ENCODE measurements at places on chromosomes 2 and 18. TPM values are rescaled to one million over a fixed set of nuclear protein-coding genes. Genes with fewer than 3 reads are reported as not detected.

MEMO1 gene
- total RNA-seq = 43.5 TPM

DNA sequence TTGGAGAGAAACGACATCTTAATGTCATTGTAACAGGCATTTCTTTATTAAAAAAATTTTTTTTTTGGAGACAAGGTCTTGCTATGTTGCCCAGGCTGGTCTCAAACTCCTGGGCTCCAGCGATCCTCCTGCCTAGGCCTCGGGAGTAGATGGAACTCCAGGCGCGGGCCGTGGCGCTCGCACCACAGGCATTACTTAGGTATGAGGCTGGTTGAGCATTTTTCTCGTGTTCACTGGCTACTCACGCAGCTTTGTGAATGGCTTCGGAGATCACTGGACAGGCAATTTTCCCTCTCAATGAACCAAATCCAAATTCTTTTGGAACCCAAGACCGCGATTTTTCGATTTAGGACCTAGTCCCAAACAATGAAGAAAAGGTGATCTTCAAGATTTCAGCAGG, 795 bp upstream of the TCF7L1 start:
- DNase-seq = no peak

DNA sequence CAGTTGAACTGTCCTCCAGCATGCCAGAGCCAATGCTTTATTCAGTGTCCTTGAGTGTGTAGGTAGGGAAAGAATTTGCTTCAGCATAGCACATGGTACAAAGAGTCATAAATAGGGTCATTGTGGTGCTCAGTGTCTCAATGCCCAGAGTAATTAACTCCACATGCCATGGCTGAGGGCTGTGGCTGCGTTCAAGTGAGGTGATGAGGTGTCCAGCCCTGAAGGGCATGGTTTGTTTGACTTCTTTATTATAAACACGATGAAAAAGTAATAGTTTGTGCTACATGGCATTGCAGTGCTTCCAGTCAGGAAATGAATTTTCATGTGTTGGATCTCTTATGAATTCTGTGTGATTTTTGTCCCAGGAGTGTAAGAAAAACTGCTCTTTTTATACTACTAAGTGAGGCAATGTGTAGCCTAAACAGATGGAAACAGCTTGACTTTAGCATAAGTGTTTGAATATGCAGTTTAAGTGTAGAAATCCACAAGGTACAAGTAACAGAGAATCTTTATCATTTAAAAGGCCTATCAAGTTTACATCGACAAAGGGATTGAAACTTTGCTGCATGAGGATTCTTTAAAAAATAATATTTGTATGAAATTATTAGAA, 507.9 kb upstream of the CDH2 start:
- DNase-seq = no peak

DNA sequence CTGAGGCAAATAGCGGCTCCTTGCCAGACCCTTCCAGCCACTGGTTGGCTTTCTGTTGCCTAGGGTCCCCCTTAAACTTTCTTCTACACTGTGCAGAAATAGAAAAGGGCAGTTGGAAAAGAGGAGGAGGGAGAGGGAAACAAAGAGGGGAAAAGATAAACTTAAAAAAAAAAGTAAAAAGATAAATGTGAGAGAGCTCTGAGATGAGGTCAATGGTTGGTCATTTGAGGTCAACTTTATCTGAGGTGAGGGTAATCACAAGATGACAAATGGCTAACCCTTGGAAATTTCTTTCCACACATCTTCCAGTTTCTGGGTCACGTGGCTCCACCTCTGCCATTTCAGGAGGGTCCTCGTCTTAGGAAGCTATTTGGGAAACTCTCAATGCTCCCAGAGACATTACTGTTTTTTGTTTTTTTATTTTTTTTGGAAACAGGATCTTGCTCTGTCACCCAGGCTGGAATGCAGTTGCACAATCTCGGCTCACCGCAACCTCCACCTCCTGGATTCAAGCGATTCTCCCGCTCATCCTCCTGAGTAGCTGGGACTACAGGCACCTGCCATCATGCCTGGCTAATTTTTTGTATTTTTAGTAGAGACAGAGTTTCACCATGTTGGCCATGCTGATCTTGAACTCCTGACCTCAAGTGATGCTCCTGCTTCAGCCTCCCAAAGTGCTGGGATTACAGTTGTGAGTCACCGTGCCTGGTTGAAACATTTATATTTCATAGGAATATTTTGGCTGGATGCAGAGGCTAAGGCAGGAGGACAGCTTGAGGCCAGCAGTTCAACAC, 199.9 kb downstream of the TGIF1 start:
- no peak for DNase-seq

GRCh38 chr2:197822333-197822732, 17.9 kb downstream of the PLCL1 start:
- DNase-seq = no peak

GRCh38 chr2:38620282-38620977, 17.7 kb upstream of the HNRNPLL start:
- no peak for DNase-seq
